ENCODE measurements at places on chromosomes 1 and 21.

GRCh38 chr1:234631721-234632125 is 21.7 kb upstream of the IRF2BP2 start:
- DNase-seq = no peak

DNA sequence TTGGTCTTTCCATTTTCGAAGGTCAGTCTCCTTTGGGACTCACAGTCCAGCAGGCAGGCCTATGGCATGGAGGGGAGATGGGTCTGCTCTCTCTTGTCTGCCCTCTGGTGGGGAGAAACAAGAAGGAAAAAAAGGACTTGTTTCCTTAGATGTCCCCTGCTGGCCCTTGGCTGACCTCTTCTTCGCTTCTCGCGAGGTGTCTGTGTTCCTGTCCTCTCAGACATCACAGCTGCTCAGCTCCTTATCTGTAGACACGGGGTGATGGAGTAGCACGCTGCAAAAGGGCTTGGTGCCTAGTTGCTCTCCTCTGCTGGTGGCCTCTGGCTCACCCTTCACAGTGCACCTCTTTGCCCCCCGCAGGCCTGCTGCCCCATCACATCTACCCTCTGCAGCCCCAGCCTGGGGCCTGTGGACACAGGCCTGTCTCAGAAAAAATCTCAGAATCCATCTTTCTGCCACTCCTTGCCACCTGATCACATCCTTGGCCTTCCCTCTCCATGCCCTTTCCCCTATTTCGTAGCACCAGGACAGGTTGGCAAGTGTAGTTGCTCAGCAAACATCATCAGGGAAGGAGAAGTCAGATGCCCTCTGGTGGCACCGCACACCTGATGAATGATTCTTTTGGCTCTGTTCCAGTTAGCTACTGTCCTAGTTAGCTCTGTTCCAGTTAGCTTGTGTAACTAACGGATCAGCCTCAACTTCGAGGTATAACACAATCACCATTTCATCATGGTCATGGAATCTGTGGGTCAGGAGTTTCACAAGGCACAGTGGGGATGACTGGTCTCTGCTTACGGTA is 18.7 kb upstream of the AK2 start:
- peak; percentile 63 for DNase-seq

GRCh38 chr1:69911301-69911801 is 294.0 kb downstream of the LRRC40 start:
- DNase-seq = no peak

- DNase-seq = no peak
These were observed 829 bp downstream of the CYP4A22 start for GRCh38 chr1:47137925-47138615.

DNA sequence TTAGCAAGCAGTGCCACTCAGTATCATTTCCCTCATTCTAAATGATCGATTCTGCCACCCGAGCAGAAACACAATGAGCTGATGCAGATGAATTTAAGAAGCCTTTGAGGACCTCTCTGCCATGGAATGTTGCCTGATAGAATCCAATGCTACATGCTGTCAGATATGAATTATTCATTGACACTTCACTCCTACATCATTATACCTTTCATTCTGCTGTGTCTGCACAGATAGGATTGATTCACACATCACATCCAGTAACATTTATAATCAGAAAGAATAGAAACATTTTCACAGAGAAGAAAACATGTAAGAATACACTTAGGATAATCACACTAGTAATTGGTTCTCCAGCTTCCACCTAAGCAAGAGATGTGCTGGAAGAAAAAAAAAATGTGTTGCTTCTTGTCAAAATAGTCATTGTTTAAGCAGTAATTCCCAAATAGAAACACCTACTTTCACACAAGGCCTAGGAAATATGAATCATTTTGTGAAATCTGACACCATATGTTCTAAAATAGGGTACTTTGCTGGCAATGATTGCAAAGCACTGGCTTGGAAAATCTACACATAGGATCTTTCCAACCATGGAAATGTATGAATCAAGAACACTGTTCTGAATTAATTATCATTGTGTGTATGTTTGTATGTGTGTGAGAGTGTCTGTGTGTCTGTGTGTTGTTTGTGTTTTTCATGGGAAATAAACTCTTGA is 110.1 kb downstream of the GRIK1 start:
- no peak for DNase-seq

GRCh38 chr21:41249476-41249875 is 67.1 kb upstream of the FAM3B start:
- no peak for DNase-seq

DNA sequence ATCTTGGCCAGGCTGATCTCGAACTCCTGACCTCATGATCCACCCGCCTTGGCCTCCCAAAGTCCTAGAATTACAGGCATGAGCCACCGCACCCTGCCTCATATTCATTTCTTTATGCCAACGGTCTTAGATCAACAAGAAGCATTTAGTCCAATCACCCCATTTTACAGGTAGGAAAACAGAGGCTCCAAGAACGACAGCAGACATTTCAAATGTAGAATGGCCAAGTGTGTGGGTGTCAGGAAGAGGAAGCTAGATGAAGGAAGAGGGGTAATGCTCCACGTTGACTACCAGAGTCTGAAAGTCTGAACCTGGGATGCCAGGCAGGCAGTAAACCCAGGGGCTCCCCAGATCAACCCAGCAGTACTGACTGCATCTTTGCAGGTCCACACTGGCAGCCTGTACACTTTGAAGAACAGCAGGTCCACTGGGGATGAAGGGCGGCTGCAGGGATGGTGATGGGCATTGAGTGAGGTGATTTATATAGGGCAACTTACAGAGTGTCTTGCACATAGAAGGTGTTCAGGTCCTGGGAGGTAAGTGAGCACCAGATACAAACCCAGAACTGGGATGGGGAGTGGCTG is 120.2 kb downstream of the EPHB2 start:
- DNase-seq = no peak

DNA sequence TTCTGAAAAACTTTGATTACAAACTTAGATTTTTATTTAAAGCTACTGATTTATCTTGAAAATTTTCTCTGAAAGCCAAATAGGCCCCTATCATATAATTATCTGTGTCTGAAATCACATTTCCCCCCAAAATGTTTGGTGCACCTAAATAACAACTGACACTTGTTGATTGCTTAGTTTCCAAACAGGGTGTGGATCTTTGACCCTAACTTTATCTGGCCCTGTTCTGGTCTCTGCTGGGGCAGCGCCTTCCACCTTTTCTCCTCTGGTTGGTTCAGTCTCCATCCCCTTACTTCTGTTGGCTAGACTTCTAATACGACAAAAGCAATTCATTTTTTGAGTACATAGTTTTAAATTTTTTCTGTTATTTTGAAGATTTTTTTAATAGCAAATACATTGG is 10.2 kb upstream of the OTUD7B start:
- DNase-seq = no peak

- no peak for DNase-seq
These were observed 52.9 kb downstream of the PDE4B start for GRCh38 chr1:65845535-65846060.

- no peak for DNase-seq
These were observed 30.1 kb upstream of the TRIM62 start for GRCh38 chr1:33211972-33212371.

GRCh38 chr1:201861448-201861847 is 27.2 kb upstream of the SHISA4 start:
- DNase-seq = no peak

- DNase-seq = peak; percentile 68
These were observed 674 bp upstream of the ATXN7L2 start for GRCh38 chr1:109482791-109483671.

- no peak for DNase-seq
These were observed 43.5 kb downstream of the FBXO2 start for GRCh38 chr1:11610629-11611180.

DNA sequence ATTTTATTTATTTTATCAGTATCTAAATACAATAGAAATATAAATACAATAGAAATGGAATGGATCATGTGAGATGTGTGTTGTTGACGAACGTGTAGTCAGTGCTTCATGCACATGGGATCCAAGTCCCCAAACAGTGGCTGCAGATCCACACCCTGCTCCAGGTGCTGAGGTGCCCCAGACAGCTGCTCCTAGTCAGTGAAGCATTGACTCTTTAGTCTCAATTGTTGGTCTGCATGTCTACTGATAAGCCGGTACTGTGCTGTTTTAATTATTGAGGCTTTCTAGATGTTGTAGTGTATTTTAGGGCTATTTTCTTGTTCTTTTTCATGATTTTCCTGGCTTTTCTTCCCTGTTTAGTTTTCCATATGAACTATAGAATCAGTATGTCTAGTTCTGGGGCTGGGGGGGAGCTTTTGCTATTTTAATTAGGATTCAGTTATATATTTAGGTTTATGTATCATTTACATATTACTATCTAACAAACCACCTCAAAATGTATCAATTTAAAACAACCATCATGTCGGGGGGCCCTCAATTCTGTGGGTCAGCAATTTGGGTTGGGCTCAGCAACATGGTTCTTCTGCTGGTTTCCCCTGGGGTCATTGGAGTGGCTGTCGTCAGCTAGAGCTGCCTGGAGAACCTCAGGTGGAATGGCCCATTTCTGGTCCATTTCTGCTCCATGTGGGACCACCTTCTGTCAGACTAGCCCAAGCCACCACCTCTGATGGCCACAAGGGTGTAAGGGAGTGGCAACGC is 63.2 kb upstream of the TRAPPC10 start:
- DNase-seq = no peak

DNA sequence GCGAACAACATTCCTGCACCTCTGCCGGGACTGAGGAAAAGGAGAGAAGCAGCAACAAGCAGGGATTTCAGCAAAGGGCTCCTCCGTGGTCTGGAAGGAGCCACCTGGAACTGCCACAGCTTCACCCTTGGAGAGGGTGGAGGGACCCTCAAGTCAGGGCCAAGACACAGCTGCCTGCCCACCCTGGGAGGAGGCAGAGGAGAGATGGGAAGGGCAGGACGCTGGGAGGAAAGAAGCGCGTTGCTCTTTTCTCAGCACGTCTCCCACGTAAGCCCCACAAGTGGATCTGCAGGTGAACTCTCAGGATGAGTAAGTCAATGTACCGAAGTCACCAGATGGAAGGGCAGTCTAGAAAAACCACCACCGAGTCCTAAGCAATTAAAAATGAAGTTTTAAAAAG is 39.6 kb downstream of the SLC19A1 start:
- no peak for DNase-seq

DNA sequence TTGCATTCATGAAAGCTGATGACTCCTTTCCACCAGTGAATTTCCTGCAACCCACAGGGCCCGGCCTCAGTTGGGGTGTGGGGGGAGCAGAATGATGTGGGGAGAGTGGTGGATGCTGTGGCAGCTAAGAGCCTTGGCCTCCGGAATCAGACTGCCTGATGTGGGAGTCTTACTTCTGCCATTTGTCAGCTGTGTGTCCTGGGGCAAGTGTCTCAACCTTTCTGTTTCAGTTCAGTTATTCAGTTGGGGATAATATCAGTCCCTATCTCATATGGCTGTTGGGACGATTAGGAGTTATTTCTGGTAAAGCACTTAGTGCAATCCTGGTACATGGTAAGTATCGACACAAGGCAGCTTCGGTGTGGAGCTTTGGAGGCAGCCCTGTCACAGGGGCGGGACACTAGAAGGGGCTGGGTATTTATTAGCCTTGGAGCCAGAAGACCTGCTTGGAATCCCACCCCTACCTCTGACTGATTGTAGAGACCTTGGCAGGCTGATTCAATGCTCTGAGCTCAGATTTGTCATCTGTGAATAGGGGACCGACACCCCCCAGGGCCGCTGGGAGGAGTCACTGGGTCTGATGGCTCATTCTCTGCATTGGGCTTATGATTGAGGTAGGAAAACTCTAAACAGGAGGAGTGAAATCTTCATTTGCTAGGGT is 19.6 kb downstream of the ARHGEF10L start:
- no peak for DNase-seq

GRCh38 chr1:2539312-2539907 is 9.3 kb upstream of the HES5 start:
- no peak for DNase-seq

- DNase-seq = no peak
These were observed 49.4 kb upstream of the FASLG start for GRCh38 chr1:172609528-172609927.

DNA sequence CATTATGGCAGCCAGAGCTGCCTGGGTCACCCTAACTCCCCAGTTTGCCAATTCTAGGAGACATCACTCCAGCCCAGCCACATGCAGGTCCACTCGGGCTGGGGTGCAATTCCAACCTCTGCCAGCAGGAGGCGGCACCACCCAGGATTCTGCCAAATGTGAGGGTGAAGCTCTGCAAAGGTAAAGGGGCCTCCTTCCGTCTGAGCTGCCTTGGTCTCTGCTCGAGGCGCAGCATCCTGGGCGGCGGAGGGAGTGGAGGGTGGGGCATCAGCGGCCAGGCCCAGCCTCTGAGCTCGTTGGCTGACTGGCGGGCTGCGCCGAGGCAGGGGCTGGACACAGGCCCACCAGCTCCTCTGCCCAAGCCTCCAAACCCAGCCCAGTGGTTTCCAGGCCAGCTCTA is 63.8 kb downstream of the ARHGEF16 start:
- no peak for DNase-seq

- no peak for DNase-seq
These were observed 95.0 kb downstream of the CDC42BPA start for GRCh38 chr1:227223171-227223806.

- no peak for DNase-seq
These were observed 166.8 kb upstream of the HMCN1 start for GRCh38 chr1:185567440-185567839.

DNA sequence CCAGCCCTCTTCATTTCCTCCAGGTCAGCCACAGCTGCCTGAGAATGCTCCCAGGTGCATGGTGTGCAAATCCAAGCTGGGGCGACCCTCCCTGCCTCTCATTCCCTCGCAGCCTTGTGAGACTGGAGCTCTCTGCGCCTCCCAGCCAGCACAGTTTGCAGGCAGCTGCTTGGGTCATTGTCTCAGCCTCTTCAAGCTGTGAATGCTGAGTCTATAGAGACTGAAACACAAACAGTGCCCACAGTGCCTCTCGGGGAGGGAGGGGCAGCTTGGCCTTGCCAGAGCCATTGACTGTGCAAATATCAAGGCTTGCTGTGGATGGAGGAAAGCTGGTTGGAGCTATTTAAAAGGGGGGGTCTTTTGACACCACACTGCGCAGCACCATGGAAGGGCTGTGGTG is 10.6 kb downstream of the PLXNA2 start:
- peak; percentile 80 for DNase-seq

DNA sequence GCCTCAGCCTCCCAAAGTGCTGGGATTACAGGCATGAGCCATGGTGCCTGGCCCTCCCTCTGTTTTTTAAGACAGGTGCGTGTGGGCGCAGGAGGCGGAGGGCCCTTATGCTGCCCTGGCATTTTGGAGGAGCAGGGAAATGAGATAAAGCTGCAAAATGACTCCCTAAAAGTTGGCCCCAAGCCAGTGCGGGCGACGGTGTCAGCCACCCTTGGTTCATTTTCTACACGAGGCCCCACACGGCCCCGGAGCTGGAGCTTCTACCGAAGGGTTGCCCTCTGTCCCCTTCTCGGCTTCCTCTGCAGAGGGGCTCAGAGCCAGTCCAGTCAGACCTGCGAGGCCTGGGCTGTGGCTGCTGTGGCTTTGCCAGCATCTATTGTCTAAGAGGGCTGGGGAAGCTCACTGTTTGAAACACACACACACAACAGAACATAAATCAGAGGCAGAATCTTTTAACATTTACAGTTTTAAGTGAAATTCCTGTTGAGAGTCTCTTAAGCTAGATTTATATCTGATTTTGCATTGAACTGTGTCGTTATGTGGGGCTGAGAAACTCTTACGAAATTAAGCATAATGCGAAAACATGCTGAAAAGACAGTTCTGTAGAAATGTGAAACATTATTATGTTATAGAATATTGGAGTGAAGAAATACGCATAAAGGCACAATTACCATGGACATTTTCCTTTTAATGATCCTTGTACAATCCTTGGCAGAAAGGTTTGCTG is 255.9 kb downstream of the CAMTA1 start:
- DNase-seq = no peak

- DNase-seq = no peak
These were observed 11.1 kb downstream of the NOS1AP start for GRCh38 chr1:162080472-162081015.
